Nasal cavity respiratory epithelium epithelial cell of viscerocranial mucosa (primary cell): ENCODE measurements at places on chromosomes 13 and 19. TPM values are rescaled to one million over a fixed set of nuclear protein-coding genes. Genes with fewer than 3 reads are reported as not detected.

The SBSN gene
- total RNA-seq, result 16.5 and 67.3 TPM in 2 replicates

The RFPL4A gene
- not detected in 2 replicates for total RNA-seq

The ANKRD24 gene
- total RNA-seq, result 0.34 and 2.5 TPM in 2 replicates

The CEACAM7 gene
- 0.34 and 2.2 TPM in 2 replicates for total RNA-seq

The SMIM44 gene
- not detected in 2 replicates for total RNA-seq

The KIR2DL4 gene
- total RNA-seq, result not detected in 2 replicates

The PLIN3 gene
- 62.2 and 138 TPM in 2 replicates for total RNA-seq

The ADGRE2 gene
- 0.71 and 1.0 TPM in 2 replicates for total RNA-seq

The EIF3K gene
- total RNA-seq, result 252 and 283 TPM in 2 replicates

The GAPDHS gene
- total RNA-seq, result not detected in 2 replicates

The MBD3L2 gene
- not detected in 2 replicates for total RNA-seq

The FGF21 gene
- total RNA-seq, result 0.21 and 0.34 TPM in 2 replicates

The ATP4B gene
- total RNA-seq, result not detected in 2 replicates

The ZNF304 gene
- 13.3 and 15.7 TPM in 2 replicates for total RNA-seq

The CSNK1G2 gene
- total RNA-seq, result 60.1 and 117 TPM in 2 replicates

The SYT3 gene
- total RNA-seq, result not detected in 2 replicates

The KCNC3 gene
- total RNA-seq, result under 0.01 and 0.36 TPM in 2 replicates

The SCN1B gene
- total RNA-seq, result under 0.01 and 0.64 TPM in 2 replicates

The C19orf85 gene
- total RNA-seq, result not detected in 2 replicates

The PPFIA3 gene
- total RNA-seq, result 2.5 and 3.8 TPM in 2 replicates

The CYP2A6 gene
- total RNA-seq, result not detected in 2 replicates

The CYP4F8 gene
- total RNA-seq, result not detected in 2 replicates

The PTGIR gene
- not detected in 2 replicates for total RNA-seq

The ZNF154 gene
- total RNA-seq, result 1.0 and 4.7 TPM in 2 replicates

The MEF2B gene
- 0.14 and 0.34 TPM in 2 replicates for total RNA-seq

The NCAN gene
- total RNA-seq, result under 0.01 TPM in 1 of 2 replicates, not detected in the other

The FCER2 gene
- total RNA-seq, result not detected in 2 replicates

The TMED1 gene
- 16.6 and 26.3 TPM in 2 replicates for total RNA-seq

The TMEM86B gene
- total RNA-seq, result 0.68 and 2.0 TPM in 2 replicates

The IQCN gene
- total RNA-seq, result 0.36 TPM in 1 of 2 replicates, not detected in the other

The MRPS31 gene
- total RNA-seq, result 15.0 and 20.1 TPM in 2 replicates

The ZNF471 gene
- total RNA-seq, result 1.7 and 9.4 TPM in 2 replicates

The CEACAM3 gene
- total RNA-seq, result 0.07 TPM in 1 of 2 replicates, not detected in the other

The C2CD4C gene
- total RNA-seq, result 0.21 and 0.34 TPM in 2 replicates
